ENCODE measurements at places on chromosomes 16 and 17.
A peak's percentile ranks its signal among the peaks of the same experiment; 100 is the strongest.

DNA sequence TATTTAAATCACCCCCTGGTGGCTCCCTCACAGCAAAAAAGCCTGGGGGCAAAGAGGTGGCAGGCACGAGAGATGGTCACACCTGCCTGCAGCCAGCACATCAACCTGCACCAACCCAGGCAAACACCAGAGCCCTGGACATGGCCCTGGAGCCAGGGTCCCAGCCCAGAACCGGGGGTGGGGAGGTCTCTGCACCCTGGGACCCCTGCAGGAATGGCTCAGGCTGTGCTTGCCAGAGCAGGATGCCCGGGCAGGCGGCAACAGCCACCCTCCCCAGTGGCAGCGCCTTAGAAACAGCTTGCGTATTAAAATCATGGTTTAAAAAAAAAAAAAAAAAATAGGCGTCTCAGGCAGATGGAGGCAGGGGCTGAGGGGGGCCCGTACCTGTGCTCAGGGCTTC, 16.2 kb downstream of the MYBBP1A start:
- H3K27me3 ChIP-seq = no peaks in the 10 kb centered on the region
- no peak overlapping the region for H3K27ac ChIP-seq
- peaks cover 2% of the 10 kb centered on the region for H3K4me1 ChIP-seq
- peaks cover 73% of the 10 kb centered on the region for H3K36me3 ChIP-seq

DNA sequence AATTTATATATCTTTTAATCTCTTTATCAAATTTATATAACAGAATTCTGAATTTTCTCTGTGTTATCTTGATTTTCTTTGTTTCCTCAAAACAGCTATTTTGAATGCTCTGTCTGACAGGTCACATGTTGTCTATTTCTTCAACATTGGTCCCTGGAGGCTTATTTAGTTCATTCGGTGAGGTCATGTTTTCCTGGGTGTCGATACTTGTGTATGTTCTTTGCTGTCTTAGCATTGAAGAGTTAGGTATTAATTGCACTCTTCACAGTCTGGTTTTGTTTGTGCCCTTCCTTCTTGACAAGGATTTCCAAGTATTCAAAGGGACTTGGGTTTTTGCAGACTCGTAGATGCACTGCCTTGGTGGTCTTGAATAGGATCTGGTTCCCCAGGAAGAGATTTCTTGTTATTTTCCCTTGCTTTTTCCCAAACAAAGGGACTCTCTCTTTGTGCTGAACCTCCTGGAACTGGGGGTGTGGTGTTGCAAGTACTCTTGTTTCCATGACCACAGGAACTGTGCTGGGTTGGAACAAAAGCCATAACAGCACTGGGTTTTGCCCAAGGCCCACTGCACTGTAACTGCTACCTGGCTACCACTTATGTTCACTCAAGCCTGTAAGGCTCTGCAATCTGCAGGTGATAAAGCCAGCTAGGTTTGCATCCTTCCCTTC, 1483.0 kb downstream of the CDH8 start:
- no peaks in the 10 kb centered on the region for H3K27me3 ChIP-seq
- DNase-seq = no peak
- H3K27ac ChIP-seq = no peak overlapping the region
- H3K36me3 ChIP-seq = no peaks in the 10 kb centered on the region
- no peak overlapping the region for H3K4me3 ChIP-seq

DNA sequence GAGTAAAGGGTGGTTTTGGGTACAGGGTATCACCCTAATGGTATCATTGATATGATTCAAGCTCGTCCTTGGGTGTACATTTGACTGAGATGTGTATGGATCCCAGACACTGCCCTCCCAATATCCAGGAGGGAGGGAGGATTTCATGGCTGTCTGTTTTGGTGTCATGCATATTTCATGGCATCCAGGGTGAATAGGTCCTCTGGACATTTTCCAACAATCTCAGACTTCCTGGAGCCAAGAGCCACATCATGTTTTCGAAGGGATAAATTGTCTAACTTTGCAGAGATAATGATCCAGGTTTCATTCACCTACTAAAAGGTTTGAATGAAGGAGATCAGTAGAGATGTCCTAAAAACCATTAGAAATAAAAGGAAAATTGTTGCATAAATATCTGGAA, 431.9 kb downstream of the SHISA9 start:
- no peaks in the 10 kb centered on the region for H3K4me1 ChIP-seq
- H3K27ac ChIP-seq = no peak overlapping the region
- no peak for DNase-seq
- no peaks in the 10 kb centered on the region for H3K36me3 ChIP-seq
- H3K27me3 ChIP-seq = peaks cover 3% of the 10 kb centered on the region

DNA sequence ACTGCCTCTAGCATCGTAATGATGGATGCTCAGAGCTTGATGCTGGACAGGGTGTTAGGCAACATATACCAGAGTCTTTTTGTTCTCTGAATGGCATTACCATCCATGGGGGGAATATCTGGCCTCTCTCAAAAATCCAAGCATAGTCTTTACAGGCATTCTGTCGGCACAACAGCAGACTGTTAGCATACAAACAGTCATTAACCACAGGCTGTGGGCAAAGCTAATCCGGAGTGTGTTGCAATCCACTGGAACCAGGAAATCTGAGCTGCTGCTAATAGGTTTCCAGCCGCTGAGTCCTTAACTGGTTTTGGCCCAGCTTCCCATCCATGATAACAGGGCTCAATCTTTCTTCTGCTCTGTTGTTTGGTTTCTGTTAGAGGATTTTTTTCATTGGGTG, 371.9 kb downstream of the HS3ST3B1 start:
- no peaks in the 10 kb centered on the region for H3K4me1 ChIP-seq
- peaks cover 10% of the 10 kb centered on the region for H3K27me3 ChIP-seq

- H3K4me3 ChIP-seq = no peak overlapping the region
- H3K36me3 ChIP-seq = no peaks in the 10 kb centered on the region
- no peak overlapping the region for H3K27ac ChIP-seq
- DNase-seq = no peak
- H3K27me3 ChIP-seq = no peaks in the 10 kb centered on the region
- peaks cover 7% of the 10 kb centered on the region for H3K4me1 ChIP-seq
Measured at GRCh38 chr17:35977509-35977908, 3.8 kb downstream of the CCL16 start.

- H3K4me3 ChIP-seq = no peak overlapping the region
- no peaks in the 10 kb centered on the region for H3K27me3 ChIP-seq
- H3K36me3 ChIP-seq = peaks cover 12% of the 10 kb centered on the region
- no peak for DNase-seq
- no peak overlapping the region for H3K27ac ChIP-seq
Measured at GRCh38 chr17:27530764-27531391, 74.6 kb downstream of the KSR1 start.

DNA sequence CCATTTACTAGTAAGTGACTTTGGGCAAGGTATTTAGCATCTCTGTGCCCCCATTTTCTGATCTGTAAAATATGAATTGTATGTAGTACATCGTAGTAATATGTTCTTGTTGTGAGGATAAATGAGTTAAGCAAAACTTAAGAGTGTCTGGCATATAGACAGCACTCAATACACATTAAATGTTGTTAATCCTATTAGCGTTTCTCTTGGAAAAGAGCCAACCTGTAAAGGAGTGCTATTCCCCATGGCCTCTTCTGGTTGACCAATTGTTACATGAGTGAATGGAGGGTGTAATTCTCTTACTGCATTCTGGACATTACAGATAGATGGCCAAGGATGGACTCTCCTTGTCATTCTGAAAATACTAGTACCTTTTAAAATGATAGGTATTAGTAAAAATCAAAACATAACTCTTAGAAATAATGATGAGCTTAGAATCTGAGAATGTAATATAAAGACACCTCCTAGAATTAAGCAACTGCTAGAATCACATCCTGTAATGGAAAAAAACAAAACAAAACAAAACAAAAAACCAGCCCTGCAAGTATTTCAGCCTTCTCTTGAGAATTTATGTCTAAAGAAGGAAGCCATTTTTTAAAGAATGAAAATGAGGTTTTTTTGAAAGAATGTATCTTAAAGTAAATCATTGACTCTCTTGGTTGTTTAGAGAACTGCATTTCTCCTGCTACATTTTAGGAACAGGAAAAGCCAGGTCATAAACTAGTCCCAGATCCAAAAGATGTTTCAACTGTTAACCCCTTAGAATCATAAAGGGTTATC, 30.5 kb downstream of the IQCK start:
- H3K36me3 ChIP-seq = no peaks in the 10 kb centered on the region
- no peak overlapping the region for H3K4me3 ChIP-seq
- no peak for DNase-seq
- H3K27me3 ChIP-seq = no peaks in the 10 kb centered on the region
- H3K4me1 ChIP-seq = no peaks in the 10 kb centered on the region

DNA sequence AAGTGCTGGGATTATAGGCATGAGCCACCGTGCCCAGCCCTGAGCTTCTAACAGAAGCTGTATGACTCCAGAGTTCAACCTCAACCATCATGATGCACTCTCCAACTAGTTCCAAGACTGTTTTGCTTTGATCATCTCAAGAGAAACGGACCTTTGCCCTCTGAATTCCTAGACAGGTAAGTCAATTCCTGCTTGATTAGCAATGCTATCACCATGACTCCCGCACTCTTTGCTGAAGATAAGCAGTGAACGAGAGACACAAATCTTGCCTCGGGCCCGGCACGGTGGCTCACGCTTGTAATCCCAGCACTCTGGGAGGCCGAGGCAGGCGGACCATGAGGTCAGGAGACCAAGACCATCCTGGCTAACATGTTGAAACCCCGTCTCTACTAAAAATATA, 22.2 kb downstream of the ANKFY1 start:
- H3K4me3 ChIP-seq = no peak overlapping the region
- H3K27ac ChIP-seq = no peak overlapping the region
- H3K27me3 ChIP-seq = no peaks in the 10 kb centered on the region
- DNase-seq = no peak
- H3K4me1 ChIP-seq = peaks cover 4% of the 10 kb centered on the region
- peaks cover 62% of the 10 kb centered on the region for H3K36me3 ChIP-seq

- H3K36me3 ChIP-seq = no peaks in the 10 kb centered on the region
- DNase-seq = peak; percentile 63
- H3K4me1 ChIP-seq = no peaks in the 10 kb centered on the region
- no peak overlapping the region for H3K27ac ChIP-seq
Measured at GRCh38 chr17:55295411-55296170, 30.8 kb downstream of the HLF start.

DNA sequence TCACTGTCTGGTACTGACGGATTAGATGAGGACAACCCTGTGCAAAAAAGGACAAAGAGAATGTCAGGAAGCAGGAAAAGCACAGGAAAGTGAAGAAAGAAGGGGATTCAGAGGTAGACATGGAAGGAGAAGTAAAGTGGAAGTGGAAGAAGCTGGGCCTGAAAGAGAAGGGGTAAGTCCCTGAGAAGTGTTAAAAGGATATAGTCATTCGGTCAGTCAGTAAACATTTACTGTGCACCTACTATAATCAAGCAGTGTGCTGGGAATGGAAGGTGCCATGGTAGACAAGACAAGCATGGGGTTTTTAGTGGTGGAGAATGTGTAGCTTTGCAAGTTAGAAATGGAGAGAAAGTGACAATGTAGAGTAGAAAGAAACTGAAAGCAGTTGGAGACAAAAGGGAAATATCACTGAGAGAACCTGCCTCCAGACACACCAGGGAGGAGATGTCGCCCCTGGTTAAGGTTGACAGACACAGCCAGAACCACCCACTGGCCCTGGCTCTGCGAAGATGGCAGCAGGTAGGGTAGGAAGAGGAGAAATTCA, 4.4 kb upstream of the SP2 start:
- peaks cover 9% of the 10 kb centered on the region for H3K36me3 ChIP-seq
- DNase-seq = no peak
- peaks cover 15% of the 10 kb centered on the region for H3K4me1 ChIP-seq
- H3K27me3 ChIP-seq = no peaks in the 10 kb centered on the region
- no peak overlapping the region for H3K27ac ChIP-seq

GRCh38 chr17:55323518-55324295, 58.9 kb downstream of the HLF start:
- no peak overlapping the region for H3K27ac ChIP-seq
- no peaks in the 10 kb centered on the region for H3K36me3 ChIP-seq
- no peak overlapping the region for H3K4me3 ChIP-seq
- peaks cover 7% of the 10 kb centered on the region for H3K27me3 ChIP-seq
- no peak for DNase-seq
- no peaks in the 10 kb centered on the region for H3K4me1 ChIP-seq

DNA sequence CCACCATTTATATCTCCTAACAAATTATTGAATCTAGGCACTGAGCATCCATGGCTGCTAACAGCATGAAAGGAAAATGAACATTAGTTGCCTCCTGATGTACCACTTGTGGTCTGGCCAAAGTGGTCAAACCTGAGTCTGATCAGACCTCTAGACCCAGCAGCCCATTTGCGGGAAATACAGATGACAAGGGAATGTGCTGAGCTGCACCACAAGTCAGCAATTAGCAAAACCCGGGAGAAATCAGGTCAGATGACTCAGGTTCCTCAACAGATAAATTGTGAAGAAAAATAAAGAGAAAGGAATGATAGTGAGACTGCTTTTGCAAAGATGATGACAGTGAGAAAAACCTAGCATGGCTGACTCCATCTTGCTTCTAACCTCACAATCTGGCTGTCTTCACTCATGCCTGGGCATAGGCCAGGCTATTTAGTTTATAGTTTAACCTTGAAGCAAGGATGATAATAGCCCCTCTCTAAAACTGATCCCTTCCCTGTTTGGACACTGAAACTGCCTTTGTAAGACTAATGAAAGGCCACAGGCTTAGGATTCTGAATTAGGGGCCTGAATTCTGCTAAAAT, 142.7 kb upstream of the ASIC2 start:
- no peak for DNase-seq
- no peak overlapping the region for H3K27ac ChIP-seq
- H3K36me3 ChIP-seq = no peaks in the 10 kb centered on the region
- H3K27me3 ChIP-seq = peaks cover 7% of the 10 kb centered on the region

GRCh38 chr16:69114346-69114975, 9.0 kb downstream of the HAS3 start:
- H3K4me1 ChIP-seq = peaks cover 4% of the 10 kb centered on the region
- H3K27ac ChIP-seq = no peak overlapping the region
- H3K27me3 ChIP-seq = peaks cover 5% of the 10 kb centered on the region
- no peak for DNase-seq
- H3K36me3 ChIP-seq = peaks cover 66% of the 10 kb centered on the region
- H3K4me3 ChIP-seq = no peak overlapping the region
